ENCODE measurements at places on chromosomes 16 and 17.

- DNase-seq: no peak
Measured at GRCh38 chr16:24991349-24991748, 23.8 kb downstream of the ARHGAP17 start.

DNA sequence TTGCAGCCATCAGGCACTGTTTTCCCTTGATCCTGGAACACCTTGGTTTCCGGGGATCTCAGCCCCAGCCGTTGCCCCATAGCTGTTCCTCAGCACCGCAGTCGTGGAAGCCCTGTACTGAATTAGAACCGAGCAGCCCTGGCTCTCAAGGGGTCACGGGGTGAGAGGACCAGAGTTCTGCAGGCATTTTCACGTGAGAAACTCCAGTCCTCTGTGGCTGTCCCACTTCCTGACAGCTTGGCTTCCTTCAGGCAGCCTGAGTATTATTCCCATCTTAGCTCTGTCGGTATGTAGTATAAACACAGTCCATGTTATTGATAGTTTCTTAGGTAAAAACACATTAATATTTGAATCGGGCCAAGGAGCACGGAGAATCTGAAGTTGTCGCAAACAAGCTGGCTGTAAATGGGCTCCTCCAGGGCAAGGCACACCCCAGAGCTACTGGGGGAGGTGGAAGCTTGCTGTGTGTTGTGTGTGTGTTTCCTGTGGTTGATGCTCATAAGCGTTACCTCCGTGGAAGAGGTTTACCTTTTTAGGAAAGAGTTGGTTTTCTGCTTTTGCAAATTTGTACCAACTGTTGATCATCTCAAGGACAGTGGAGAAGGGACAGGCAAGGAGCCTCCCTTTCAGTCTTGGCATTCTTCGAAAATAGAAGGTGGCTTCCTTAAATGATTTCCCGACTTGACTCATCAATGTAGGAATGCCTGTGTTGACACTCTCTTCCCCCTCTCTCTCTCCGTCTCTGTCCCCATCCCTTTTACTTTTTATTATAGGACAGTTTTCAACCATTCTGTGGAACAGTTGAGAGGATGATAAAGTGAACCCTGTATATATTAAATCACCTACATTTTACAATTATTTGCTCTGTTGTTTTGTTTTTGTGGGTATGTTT, 208.9 kb upstream of the CHMP6 start:
- DNase-seq: no peak

DNA sequence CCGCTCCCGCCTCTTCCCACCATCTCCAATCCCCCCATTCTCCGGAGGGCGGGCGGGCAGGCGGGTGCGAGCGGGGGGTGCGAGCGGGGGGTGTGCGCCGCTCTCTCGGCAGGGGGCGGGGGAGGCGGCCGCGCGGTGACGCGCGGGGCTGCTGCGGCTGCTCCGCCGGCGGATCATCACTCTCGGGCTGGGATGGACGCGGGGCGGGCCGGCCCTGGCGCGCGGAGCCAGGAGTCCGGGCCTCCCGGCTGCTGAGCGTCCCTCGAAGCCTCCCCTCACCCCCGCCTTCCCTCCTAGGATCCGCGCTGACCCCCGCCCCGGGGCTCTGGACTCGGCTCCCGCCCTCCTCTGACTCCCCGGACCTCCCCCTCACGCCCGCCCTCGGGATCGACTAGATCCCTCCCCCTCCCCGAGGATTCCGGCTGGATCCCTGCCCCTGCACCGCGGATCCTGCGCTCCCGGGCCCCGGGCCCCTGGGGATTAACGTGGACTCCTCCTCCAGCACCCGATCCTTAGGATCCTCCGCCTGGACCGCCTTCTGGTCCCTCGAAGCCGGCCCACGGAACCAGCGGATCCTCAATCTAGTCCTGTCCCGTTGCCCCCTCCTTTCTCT, 946 bp upstream of the TMEM256 start:
- DNase-seq: no peak

GRCh38 chr17:82029990-82030469, 1.4 kb upstream of the RAC3 start:
- DNase-seq: no peak

- no peak for DNase-seq
Measured at GRCh38 chr16:85651629-85652430, 36.9 kb downstream of the GINS2 start.

DNA sequence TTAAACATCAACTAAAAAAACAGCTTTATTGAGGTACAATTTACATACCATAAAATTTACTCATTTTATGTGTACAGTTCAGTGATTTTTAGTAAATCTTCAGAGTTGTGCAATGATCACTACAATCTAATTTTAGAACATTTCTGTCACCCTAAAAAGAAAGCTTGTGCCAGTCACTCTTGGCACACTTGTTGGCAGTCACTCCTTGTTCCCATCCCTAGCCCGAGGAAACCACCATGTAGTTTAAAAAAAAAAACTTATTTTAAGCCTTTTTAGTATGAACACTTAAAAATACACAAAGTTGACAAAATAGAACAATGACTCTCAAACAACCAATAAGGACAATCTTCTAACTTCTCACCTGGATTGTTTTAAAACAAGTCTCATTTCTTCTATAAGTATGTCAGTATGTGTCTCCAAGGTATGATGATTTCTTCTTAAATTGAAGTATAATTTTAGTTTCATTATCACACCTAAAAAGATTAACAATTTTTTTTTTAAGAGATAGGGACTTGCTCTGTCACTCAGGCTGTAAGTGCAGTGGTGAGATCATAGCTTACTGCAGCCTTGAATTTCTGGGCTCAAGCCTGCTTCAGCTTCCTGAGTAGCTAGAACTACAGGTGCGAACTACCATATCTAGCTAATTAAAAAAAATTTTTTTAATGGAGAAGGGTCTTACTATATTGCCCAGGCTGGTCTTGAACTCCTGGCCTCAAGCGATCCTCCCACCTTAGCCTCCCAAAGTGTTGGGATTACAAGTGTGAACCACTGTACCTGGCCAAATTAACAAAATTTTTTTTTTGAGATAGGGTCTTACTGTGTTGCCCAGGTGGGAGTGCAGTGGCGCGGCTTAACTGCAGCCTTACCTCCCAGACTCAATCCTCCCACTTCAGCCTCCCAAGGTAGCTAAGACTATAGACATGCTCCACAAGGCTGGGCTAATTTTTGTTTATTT, 53.2 kb downstream of the PPM1E start:
- DNase-seq: no peak

Data from stimulated activated CD4-positive, alpha-beta T cell treated with anti-CD3 and anti-CD28 coated beads, Interleukin-1b, Interleukin-23, amount 100 ng/mL, for 1 hour (primary cell).